ENCODE measurements at places on chromosomes 13 and 19. TPM values are rescaled to one million over a fixed set of nuclear protein-coding genes. Genes with fewer than 3 reads are reported as not detected.
A peak's percentile ranks its signal among the peaks of the same experiment; 100 is the strongest.

- DNase-seq, result no peak
Measured at GRCh38 chr19:48631225-48631624, 6.0 kb downstream of the DBP start.

The MRI1 gene
- 19.5 TPM for total RNA-seq

GRCh38 chr19:45630463-45630862, 8.7 kb downstream of the EML2 start:
- DNase-seq, result no peak

GRCh38 chr13:27406178-27406939, 18.1 kb upstream of the GTF3A start:
- no peak for DNase-seq

DNA sequence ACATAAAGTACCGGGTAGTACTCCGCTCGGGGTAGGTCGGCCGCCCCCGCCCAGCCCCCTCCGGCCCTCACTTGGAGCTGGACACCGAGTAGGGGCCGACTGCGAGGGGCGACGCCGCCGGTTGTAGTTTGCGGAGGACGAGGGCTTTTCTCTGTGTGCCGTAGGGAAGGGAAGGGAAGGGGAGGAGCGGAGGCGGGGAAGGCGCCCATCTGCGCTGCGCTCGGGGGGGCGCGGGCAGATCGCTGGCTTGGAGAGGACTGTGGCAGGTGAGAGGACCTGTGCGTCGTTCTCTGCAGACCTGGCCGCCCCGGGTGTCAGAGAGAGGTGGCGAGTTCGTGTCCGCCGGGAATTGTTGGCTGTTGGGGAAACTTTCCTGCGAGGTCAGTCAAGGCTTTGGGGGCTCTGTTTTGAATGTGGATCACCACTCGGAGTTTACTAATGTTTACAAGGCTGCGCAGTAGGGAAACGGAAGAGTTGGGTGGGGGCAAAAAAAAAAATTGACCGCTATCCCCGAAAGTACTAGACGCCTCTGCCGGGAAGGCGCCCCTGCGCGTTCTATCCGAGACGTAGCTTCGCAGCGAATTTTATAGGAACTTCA, 1.4 kb downstream of the ING1 start:
- no peak for DNase-seq

The TEX26 gene
- not detected for total RNA-seq

DNA sequence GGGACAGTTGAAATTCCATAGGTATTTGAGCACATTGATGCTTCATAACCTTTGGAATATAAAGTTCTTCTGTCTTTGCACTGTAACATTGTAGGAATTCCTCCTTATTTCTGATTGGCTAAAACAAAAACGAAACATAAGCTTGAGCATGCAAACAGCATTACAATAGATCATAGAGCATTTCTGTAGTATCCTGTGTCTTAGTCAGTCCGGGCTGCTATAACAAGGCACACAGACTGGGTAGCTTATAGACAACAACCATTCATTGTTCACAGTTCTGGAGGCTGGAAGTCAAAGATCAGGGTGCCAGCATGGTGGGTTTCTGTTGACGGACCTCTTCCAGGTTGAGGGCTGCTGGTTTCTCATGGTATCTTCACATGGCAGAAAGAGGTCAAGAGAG, 188.7 kb upstream of the SOX21 start:
- DNase-seq, result no peak

The RASA3 gene
- 33.7 TPM for total RNA-seq

The ZNF709 gene
- 4.0 TPM for total RNA-seq

DNA sequence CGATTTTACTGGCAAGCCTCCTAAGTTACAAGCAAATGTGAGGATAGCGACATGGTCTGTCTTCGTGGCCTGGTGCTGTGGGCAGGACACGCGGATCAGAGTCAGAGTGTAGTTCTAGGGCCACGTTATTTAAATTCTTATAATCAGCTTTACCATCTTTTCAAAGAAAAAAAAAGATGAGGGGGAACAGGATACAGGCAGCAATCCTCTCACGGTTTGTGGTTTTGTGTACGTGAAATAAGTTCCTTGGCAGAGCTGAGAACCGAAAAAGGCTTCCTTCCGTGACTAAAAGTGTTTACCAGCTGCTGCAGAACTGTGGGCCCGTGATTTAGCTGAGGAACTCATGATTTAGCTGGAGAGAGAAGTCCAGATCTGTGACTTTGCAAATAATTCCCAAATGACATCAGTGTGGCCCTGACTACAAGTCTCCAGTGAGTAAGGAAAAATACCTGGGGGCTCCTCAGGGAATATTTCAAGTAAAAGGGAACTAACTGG, 27.2 kb downstream of the RCBTB2 start:
- no peak for DNase-seq

DNA sequence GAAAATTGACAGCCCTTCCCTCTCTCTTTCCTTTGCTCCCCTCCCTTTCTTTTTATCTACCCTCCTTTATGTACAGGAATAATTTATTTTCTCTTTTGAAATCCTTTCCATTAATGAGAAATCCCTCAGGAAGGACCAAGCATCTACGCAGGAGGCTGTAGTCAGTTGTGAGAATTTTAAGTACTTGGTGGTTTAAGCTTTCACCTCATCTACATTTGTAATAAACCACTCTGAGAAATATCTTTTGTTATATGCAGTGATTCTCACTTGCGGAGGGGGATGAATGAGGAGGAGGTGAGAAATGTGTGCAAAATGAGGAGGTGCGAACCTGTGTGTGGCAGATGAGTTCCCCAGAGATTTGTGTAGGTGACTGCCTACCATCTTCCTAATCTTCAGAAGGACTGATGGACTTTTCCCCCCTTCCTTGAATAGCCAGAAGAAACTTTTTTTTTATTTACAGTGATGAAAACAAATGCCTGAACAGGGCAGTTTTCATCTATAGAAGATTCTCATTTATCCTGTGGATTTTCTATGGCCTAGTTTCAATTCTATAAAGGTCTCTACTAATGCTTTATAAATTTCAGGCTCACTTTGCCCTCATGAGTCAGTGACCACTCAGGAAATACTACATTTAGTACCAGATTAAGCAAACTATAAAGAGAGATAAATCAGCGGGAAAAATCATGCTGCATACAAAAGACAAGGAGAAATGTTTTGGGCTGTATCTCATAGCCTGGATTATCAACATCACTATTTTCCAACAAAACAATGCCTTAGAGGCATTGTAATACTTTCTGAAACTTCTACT, 118.3 kb downstream of the LHFPL6 start:
- DNase-seq, result no peak

- DNase-seq, result no peak
Measured at GRCh38 chr13:112968380-112968909, 569 bp upstream of the MCF2L start.

GRCh38 chr13:27022571-27023311, 148.9 kb downstream of the USP12 start:
- DNase-seq, result peak; percentile 55

DNA sequence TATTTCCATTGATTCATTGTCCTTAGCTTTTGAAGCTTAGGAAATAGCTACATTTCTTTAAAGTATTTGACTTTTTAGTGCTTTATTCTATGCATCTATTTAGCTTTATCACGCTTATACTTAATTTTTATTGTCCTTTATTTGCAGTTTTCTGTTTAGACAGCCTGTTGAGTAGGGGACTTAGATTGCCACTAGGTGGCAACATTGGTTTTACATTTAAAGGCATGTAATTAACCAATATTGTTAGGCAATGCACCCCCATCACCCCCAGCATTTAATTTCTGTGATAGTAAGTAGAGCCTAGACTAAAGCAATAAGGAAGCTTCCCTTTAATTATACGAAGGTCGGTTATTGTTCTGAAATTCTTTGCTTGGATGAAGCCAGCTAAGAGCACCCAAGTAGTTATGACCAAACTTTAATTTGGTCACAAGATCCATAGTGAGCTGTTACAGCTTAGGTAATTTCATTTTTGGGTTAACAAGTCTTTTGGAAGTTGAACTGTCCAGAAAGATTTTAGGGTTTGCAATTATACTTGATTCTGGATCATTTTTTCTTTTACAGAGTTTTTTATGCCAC, 36.5 kb downstream of the B3GLCT start:
- DNase-seq, result no peak

The SERTAD1 gene
- total RNA-seq, result 13.4 TPM

- no peak for DNase-seq
Measured at GRCh38 chr19:56088497-56089215, 32.4 kb downstream of the ZNF787 start.

The PLPPR3 gene
- 63.7 TPM for total RNA-seq

The IRF2BP1 gene
- 21.9 TPM for total RNA-seq

DNA sequence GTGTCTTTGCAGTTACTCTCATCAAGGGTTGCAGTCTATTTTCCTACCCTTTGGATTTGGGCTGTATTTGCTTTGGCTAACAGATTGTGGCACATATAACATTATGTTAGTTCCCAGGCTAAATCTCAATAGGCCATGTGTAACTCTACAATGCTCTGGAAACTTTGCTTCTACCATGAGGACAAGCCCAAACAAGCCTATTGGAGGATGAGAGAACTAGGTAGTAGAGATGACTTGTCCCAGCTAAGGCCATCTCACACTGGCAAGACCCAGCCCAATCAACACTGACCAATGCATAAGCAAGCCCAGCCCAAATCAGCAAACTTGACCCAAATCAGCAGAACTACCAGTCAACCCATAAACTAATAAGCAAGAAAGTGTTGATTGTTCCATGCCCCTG, 311.8 kb downstream of the NDFIP2 start:
- DNase-seq, result no peak

GRCh38 chr13:34462843-34463242, 479.2 kb upstream of the NBEA start:
- DNase-seq, result no peak

DNA sequence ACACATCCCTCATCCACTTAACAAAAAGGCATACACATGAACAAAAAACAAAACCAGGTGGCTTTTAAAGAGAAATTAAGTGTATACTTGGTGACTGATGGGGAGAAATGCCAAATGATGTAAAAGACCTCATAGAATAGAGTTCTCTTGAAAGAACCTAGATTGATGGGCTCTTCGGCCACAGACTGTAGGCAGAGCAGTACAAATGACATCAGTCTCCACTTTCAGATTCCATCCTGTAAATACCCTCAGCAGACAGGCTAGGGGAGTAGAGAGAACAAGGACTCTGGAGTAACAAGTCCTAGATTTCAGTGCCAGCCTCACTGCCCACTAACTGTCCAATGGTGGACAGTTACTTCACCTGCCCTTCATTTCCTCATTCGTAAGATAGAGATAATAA, 203.8 kb downstream of the MZT1 start:
- no peak for DNase-seq

DNA sequence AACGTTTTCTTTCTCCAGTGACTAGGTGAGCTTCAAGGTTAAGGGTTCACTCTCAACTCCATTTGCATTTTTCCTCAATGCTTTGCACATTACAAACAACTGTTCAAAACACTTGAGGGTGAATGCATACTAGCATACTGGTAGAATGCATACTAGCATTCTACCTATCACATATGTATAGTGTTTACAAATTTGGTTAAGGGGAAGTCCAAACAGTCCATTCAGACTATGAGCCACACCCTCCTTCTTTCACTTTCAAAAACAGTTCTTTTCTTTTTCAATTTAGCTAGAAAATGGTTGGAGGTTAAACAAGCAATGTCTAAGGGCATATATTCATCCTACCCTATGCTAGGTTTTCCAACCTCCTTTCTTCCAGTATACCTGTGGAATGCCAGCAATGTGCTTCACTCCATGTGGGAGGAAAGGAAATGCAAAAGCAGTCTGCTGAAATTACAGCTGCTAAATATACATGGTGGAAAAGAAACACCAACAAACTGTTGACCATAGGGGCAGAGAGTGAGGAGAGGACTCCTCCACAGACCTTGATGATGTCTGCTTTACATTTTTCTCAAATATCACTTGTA, 102.6 kb downstream of the DOCK9 start:
- DNase-seq, result no peak

DNA sequence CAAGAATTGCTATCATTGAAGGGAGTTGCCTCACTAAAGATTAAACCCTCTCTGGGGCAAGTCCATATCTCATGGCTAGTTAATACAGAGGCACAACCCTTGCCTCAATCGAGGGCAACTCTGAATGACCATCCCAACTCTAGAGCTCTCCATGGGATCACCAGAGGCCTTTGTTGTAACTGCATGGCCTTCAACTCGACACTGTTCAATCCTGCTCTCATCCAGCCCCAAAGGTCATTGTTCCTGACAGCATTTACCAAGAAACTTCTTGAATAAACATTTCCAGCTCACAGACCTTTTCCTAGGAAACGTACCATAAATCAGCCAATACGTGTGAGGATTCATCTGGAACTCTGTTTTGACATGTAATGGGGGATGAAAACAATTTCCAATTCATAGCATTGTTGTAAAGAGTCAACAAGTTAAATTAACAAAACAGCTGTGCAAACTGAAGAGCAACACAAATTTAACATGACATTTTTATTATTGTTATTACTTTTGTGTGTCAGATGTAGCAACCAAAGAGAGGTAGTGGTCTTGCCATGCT, 452.7 kb downstream of the SUCLA2 start:
- no peak for DNase-seq

The TPTE2 gene
- total RNA-seq, result not detected

DNA sequence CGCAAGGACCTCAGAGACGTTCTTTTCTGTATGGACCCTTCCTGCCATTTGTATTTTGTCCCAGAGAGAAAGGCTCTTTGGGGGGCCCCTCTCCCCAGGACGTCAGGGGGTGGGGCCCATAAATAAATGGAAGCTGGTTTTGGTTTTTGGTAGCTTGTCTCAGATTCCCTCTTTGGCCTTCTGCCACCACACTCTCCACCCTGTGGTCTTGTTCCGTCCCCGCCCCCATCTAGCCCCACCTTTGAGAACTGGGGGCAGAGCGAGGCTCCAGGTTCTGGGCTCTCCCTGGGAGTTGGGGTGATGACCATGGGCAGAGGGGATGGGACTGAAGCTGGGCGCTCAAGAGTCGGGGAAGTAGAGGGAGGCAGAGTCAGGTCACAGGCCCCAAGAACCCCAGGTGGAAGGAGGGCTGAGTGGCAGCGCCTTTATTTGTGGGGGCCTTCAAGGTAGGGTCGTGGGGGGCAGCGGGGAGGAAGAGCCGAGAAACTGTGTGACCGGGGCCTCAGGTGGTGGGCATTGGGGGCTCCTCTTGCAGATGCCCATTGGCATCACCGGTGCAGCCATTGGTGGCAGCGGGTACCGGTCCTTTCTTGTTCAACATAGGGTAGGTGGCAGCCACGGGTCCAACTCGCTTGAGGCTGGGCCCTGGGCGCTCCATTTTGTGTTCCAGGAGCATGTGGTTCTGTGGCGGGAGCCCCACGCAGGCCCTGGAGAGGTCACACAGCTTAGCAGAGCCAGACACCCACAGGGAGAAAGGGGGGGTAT, 3.3 kb downstream of the ISYNA1 start:
- no peak for DNase-seq

DNA sequence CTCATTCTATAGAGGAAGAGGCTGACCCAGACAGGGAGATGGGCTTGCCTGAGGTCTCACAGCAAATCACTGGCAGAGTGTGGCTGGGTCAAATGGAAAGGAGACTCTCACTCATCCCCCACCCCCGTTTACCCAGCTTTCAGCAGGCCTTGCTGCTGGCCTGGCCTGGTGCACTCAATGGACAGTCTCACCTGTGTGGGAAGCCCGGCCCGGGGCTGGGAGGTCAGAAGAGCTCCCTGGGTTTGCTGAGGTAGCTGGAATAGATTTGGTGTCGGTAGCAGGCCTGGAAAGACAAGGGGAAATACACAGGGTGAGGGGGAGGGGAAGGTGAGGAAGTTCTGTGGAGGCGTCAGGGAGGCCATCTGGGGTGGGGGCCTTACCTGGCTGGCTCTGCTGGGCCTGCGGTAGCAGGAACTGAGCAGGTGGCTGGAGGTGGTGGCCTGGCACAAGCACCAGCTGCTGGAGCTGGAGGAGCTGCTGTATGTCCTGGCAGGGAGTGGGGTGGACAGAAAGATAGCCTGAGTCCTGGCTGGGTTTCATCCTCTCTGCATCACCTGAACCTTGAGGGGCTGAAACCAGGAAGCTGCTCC, 23.5 kb downstream of the ZNF574 start:
- DNase-seq, result no peak

Measured in Panc1 (cell line).